Activated CD8-positive, alpha-beta memory T cell treated with anti-CD3 and anti-CD28 coated beads, Interleukin-2, amount 50 U/mL, for 48 hours (primary cell): ENCODE measurements at places on chromosomes 3 and 15.

GRCh38 chr3:140559546-140559945, 118.3 kb upstream of the TRIM42 start:
- no peak for DNase-seq

DNA sequence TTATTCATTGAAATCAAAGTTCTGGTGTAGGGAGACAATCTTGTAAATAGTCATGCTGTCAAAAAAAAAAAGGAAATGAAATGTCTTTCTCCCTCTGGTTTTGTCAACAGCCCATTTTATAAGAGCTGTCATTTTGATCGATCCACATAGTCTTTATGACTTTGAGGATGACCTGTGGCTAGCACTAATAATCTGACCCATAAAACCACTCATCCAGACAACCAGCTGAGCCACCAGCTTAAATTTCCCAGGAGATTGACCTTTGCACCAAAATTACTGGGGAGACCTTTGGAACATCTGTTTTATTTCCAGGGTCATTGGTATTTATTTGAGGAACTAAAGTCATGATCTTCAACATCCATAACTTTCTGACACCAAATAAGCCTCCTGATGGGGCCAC, 98.5 kb upstream of the MME start:
- no peak for DNase-seq

DNA sequence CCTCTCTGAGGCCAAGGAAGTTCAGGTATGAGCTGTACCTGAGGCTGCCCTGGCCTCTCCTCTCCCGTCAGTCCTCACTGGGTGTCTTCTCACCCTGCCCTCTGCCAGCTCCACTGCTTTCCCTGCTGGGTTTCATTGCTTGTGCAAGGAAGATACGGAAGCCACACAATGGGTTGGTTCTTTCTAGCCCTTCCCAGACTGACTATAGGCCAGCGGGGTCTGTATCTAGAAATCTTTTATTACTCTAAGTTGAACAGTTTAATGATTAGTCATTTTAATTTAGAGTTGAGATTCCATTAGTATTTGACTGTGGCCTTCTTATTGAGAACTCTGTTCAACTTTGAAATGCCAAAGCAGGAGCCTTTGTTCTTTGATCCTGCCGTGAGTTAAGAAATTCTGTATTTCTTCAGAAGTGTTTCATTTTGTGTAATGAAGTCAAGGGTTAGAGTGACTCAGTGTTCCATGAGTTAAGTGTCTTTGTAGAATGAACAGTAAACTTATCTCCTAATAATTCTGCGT, 16.2 kb downstream of the C3orf62 start:
- no peak for DNase-seq

GRCh38 chr3:56137415-56137814, 330.9 kb downstream of the ERC2 start:
- DNase-seq = no peak

- DNase-seq = no peak
These were observed 140.4 kb upstream of the CCDC54 start for GRCh38 chr3:107236655-107237337.

GRCh38 chr3:182837855-182838454, 44.7 kb downstream of the ATP11B start:
- no peak for DNase-seq

GRCh38 chr3:14834807-14835466, 16.2 kb downstream of the FGD5 start:
- DNase-seq = no peak

GRCh38 chr3:117798221-117798620, 1088.6 kb downstream of the TUSC7 start:
- DNase-seq = no peak

DNA sequence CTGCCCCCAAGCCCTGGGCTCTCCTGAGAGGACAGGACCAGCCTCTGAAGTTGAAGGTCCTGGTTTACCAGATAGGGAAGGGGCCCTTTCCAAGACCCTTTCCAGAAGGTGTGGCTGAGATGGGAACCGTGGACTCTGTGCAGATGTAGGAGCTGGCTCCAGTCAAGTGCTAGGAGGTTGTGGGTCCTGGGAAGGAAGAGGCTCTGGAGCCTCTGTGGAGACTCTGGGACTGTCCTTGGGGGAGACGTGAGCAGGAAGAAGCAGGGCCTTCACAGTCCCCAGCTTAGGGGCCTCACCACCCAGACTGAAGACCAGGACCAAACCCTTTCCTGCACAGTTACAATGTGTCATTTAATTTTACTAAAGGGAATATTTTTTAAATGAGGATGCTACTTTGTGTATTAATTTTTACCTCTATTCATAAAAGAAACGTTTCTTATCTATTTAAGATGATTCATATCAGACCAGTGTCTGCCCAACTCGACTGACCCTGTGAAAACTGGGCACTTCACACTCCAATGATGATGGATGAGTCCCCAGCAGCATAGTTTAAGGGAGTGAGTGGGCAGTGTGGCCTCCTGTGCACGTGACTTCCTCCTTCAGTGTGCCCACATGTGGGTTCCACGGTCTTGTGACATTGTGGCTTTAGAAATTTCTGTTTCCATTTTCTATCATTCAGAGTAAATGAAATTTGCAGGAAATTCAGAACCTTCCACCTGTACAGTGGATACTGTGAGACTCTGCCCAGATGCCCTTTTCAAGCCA, 10.9 kb downstream of the CCR5AS start:
- peak; percentile 43 for DNase-seq

- DNase-seq = no peak
These were observed 66.1 kb downstream of the GLB1 start for GRCh38 chr3:33030802-33031201.

DNA sequence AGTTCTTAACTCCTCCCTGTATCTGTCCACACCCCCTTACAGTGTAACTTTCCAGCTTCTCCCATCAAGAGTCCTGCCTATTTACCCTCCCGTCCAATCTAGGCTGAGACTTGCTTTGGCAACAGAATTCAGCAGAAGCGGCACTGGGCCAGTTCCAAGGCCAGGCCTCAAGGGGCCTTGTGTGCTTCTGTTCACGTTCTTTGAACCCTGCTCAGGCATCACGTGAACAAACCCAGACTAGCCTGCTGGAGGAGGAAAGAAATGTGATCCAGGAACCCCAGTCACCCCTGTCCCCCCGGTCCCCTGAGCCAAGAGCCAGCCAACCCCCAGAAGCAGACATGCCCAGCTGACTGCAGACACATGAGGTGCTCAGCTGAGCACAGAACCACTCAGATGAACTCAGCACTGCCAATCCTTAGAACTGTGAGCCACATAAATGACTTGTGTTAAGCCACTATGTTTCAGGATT, 76.1 kb upstream of the DCLK3 start:
- no peak for DNase-seq
